MCF 10A (cell line): ENCODE measurements at places on chromosomes 16 and 17. TPM values are rescaled to one million over a fixed set of nuclear protein-coding genes. Genes with fewer than 3 reads are reported as not detected.

The FAM171A2 gene
- 0.30 TPM in 1 of 2 replicates, not detected in the other for total RNA-seq

- peak; percentile 79 for DNase-seq
These were observed 161.5 kb downstream of the FTO start for GRCh38 chr16:53865494-53865863.

The SLC6A2 gene
- not detected in 2 replicates for total RNA-seq

GRCh38 chr17:8125947-8126490 lies 2.1 kb upstream of the HES7 start:
- peak; percentile 47 for DNase-seq

The TMEM219 gene
- total RNA-seq = 62.1 and 68.1 TPM in 2 replicates

The CA10 gene
- total RNA-seq = not detected in 2 replicates

The PDP2 gene
- total RNA-seq = 21.5 and 22.8 TPM in 2 replicates

The SLC35B1 gene
- total RNA-seq = 99.6 and 130 TPM in 2 replicates

DNA sequence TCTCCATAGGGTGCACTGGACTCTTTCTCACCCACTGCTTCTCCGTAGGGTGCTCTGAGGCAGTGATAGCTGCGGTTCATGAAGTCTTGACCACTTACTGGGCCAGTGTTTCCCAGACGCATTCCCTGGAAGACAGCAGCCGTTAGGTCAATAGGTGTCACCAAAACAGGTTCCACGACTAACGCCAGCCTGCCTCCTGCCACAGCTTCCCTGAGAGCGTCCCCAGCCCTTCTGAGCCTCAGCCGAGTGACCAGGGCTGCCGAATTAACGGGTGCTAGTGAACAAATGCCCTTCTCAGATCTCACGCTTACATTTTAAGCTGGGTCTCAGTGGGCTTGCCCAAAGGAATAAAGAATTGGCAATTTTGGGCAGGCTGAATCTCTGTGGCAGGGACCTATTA lies 188.7 kb upstream of the TNRC6C start:
- no peak for DNase-seq

GRCh38 chr17:15257258-15257788 lies 7.8 kb downstream of the PMP22 start:
- DNase-seq = peak; percentile 86

DNA sequence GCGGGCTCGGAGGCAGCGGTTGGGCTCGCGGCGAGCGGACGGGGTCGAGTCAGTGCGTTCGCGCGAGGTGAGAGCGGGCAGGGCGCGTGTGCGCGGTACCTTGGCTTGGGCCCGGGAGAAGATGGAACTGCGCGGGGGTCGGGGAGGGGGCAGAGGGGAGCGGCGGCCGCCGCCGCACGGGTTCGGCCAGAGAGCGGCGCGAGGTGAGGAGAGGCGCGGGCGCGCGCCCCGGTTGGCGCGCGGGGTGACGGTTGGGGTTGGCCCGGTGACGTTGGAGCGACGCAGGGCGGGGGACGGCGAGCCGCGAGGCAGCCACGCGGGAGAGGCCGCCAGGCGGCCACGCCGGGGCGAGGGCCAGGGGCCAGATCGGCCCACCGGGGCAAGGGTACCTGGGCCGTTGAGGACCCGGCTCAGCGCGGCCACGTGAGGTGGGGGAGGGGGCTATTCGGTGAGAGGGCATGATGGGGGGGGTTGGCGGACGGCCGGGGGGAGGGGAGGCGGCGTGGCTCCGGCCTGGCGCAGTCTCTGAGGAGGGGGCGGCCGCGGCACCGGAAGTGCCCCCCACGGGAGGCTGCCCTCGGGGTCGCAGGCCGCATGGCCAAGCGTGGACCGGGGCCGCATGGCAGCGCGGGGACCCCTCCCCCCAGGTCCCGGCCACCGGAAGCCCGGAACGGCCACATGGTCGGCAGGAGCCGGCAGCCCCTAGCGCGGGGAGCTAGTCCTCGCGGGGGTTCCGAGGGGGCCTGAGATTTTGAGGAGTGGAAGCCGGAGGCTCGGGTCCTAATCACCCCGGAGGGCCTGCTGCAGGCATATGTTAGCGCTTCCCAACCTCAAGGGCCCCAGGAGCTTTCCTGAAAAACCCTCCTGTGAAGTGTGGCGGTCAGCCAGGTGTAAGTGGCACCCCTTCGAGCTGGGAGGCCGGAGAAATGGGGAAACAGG lies 527 bp downstream of the EIF5A start:
- DNase-seq = no peak

- no peak for DNase-seq
These were observed 5.2 kb downstream of the ATMIN start for GRCh38 chr16:81040842-81041241.

DNA sequence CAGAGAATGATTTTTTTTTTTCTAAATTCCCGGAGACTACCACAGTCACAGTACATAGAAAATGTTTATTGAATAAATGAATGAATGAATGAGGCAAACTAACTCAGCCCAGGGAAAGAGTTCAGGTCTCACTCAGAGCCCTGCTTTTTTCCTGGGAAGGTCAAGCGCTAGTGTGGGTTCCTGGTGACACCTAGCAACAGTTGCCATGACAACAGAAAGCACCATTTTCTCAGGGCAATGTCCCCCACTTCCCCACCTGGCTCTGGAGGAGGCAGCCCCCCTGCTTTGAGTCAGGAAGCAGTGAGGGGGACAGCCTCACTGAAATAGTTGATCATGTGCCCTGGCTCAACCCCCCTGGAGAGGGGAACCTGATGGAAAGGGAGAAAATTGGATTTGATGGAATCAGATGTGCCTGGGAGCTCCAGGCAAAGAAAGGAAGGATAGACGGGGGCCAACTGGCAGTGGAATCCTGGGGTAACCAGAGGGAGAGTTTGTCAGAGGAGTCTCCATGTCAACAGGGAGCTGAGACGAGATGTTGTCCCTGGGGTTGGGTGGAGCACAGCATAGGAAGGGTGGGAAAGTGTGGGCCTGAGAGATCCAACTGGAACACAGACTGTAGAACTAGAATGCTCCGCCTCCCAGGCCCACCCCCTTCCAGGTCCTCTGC lies 242.2 kb upstream of the CCL2 start:
- DNase-seq = no peak

The MT1M gene
- not detected in 2 replicates for total RNA-seq

DNA sequence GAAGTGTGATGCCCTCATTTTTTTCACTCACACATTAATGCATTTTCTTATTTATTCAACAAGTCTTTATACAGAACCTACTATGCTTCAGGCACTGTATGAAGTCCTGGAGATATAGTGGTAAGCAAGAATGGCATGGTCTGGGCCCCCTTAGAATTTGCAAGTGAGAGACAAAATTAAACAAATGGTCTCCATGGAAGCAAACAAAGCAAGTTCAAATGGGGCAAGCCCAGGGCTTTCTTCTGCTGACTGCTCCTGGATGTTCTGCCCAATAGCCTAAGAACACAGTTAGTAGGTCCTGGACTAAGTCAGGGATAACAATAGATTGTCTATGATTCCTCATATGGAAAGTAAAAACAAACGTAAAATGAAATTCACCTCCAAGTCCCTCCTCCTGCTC lies 31.3 kb upstream of the DDX52 start:
- no peak for DNase-seq

The IGFALS gene
- not detected in 2 replicates for total RNA-seq

DNA sequence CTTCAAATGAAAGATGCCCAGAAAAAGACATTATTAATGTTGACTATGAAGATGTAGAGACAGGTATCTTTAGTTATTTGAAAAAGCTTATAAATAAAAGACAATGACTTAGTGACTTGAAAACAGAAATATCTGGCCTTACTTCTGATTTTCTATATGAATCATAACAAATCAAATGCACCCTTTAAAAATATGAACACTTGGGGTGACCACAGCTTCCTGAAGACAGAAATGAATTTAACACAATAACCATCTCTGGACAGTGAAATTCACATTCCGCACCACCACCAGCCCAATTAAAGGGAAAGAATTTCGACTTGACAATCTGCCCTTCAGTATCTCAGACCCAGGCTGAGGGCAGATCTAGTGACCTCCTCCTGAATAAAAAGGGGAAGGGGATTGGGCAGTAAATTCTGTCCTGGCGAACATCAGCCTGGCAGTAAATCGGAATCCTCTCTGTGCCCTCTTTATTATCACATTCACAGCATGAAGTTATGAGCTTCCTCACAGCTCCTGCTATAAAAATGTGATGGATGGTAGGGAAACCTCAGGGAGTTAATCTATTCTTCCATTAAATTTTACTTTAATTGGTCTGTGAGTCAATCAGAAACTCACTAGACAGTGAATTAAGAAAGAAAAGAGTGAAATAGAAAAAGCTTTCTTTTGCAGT lies 131.5 kb downstream of the SNX11 start:
- DNase-seq = no peak

GRCh38 chr17:21318439-21318838 lies 33.9 kb downstream of the MAP2K3 start:
- DNase-seq = no peak

The CACNG1 gene
- not detected in 2 replicates for total RNA-seq

- DNase-seq = peak; percentile 30
These were observed 685 bp upstream of the PSMD3 start for GRCh38 chr17:39979893-39980350.

The NPIPA3 gene
- total RNA-seq = 3.2 and 3.3 TPM in 2 replicates

- peak; percentile 34 for DNase-seq
These were observed 445 bp upstream of the DBNDD1 start for GRCh38 chr16:90019543-90020259.

DNA sequence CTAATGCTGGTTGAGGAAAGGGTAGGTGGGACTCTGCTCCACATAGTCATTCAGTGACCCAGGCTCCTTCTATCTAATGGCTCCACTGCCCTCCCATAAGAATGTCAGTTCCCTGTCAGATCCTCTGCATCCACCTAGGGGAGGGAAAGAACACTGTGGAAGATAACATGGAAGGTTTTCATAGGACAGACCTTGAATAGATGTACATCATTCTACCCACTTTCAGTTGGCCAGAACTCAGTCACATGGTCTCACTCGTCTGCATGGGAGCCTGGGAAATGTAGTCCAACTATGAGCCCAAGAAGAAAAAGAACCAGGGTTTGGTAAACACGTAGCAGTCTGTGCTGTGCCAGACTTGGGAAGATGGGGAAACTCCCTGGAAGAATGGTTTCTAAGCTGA lies 27.1 kb upstream of the SCNN1B start:
- DNase-seq = no peak

The GSE1 gene
- 44.4 and 52.9 TPM in 2 replicates for total RNA-seq

The ALDH3A1 gene
- 4.9 and 13.4 TPM in 2 replicates for total RNA-seq

DNA sequence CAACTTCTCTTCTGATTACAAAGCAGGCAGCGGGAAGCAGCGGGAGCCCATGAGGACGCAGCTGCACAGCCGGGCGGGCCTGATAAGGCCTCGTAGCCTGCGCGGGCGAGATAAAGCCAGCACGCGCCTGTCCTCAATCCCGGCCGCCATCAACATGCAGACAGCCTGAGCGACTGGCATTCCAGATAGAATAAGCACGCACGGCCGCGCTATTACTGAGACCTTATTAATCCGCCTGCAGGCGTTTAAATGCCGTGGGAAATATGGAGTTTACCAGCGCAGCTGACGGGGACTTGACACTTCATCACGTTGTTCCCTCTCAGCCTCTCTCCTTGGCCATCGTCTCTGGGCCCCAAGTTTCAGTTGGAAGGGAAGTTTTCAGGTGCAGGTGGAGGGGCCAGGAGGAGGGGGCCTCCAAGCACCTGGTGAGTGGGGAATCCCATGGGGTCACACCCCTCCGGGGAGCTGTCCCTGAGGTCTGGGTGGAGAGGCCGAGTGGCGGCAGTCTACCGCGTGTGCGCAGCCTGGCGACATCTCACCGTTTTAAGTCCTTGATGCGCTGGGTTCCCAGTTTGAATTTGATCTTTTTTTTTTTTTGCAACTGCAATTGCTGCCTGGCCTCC lies 27.3 kb upstream of the CBFA2T3 start:
- no peak for DNase-seq

GRCh38 chr17:20935740-20936139 lies 107.1 kb downstream of the USP22 start:
- DNase-seq = peak; percentile 89

DNA sequence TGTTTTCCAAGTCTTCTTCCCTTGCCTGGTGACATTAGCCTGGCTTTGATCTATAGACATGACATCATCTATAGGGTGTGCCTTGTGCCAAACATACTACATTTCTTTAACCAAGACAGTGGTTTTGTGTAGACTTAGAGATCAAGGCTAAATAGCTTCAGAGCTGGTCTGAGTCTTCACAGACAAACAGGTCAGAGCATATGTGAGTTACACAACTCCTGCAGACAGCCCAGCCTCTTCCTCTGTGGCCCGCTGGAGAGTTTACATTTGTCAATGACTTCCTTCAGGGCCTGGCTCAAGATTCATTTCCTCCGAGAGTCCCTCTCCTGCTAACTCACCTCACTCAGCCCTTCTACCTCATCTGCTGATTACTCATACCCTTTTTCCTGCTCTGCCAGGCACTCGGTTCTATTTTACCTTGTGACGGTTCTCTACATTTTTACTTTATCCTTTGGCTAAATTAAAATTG lies 73.1 kb upstream of the TANC2 start:
- DNase-seq = peak; percentile 96

The ZMYND15 gene
- 1.3 and 1.8 TPM in 2 replicates for total RNA-seq

The SLC52A1 gene
- total RNA-seq = not detected in 2 replicates

DNA sequence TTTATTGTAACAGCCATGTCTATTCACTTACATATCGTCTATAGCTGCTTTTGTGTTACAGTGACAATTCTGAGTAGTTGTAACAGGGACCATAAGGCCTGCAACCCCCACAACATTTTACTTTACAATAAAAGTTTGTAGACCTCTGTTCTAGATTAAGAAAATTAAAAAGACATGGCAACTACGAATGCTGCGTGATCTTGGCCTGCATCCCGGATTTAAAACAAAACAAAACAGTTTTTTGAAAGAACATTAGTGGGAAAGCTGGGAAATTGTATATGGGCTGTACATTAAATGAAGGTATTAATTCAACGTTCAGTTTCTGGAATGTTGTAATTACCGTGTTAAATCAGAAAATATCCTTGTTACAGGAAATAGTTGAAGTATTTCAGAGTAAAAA lies 64.1 kb downstream of the RMI2 start:
- DNase-seq = no peak

- no peak for DNase-seq
These were observed 79.8 kb upstream of the TMEM97 start for GRCh38 chr17:28239271-28239624.

The SPATA22 gene
- total RNA-seq = not detected in 2 replicates

The CCL17 gene
- total RNA-seq = not detected in 2 replicates

DNA sequence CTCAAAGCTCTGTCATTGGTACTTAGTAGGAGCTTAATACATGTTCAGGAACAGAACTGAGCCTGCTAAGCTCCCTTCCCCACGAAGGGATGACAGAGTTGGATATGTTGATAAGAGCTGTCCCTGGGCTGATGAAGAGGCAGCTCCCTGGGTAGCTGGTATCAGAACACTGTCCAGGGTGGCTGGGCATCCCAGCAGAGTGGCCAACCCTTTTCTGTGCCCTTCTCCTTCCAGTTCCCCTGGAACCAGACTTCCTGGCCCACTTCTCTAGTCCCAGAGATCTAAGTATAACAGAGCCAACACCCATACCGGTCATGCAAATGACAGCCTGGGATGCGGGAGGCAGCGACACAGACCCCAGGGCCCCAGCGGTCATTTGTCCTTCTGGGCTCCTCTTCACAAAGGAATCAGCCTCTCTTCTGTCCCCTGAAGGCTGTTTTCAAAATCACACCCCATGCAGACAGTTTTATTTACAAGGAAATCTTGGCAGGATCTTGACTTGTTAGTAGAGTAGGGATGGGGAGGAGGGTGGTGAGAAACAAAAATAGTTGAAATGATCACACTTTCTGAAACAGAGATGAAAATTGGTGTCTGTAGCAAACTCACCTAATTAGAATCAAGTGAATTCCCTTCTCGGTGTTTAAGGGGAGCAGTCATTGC lies 1.4 kb upstream of the RHBDL3 start:
- DNase-seq = no peak

- DNase-seq = no peak
These were observed 6.7 kb downstream of the NR1D1 start for GRCh38 chr17:40093580-40094201.
